CD14-positive monocyte (primary cell): ENCODE measurements at places on chromosomes 5 and 9. TPM values are rescaled to one million over a fixed set of nuclear protein-coding genes. Genes with fewer than 3 reads are reported as not detected.

DNA sequence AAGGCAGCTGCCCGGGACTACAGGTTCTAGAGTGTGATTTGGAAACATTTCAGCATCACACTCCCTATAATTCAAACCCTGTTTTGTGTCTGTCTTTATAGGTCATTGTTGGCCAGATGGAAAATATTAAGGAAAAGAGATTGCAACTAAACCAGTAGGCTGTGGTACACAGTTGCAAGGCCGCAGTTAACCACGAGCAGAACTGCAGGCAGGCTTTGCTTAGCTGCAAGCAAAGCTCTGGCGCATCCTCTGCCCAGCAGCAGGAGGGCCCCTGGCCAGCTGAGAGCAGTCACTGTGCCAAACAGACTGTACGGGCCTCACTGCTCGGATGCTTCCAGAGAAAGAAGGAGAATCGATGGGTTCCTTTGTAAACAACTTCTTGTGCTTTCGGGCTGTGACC, 204.5 kb downstream of the DENND1A start:
- no peak for DNase-seq
- peaks cover 42% of the 10 kb centered on the region for H3K36me3 ChIP-seq
- no peak overlapping the region for H3K27ac ChIP-seq
- no peaks in the 10 kb centered on the region for H3K27me3 ChIP-seq

DNA sequence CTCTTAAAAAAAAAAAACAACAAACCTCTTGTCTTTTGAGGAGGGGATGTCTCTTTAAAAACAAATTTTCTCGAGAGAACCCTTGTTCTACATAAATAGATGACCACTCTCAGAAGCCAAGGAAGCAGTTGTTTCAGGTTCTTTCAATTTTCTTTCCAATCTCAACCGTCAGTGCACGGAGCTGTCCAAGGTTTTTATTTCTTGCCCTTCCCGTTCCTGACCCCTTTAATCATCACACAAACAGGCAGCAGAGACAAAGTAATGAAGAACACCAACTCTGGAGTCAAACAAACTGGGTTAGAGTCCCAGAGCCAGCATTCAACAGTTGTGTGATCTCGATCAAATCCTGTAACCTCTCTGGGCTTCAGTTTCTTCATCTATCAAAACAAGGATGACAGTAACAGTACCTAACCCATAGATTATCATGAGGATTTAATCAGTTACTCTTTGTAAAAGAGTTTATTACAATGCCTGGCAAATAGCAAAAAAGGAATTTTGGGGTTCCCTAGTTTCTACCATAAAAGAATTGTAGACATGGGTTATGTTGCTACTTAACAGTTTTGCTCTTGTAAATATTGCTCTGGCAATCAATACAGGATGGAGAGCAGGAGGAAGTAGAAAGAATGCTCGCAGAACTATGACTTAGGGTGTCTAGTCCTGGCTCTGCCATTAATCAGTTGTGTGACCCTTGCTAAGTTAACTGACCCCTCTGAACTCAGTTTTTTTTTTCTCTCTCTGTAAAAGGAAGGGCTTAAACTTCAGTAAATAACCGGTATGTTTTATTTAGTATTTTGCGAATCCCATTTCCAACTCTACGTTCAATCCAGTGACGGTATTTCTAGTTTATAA, 1.0 kb upstream of the NIM1K start:
- no peaks in the 10 kb centered on the region for H3K36me3 ChIP-seq
- H3K27ac ChIP-seq: no peak overlapping the region
- no peak overlapping the region for H3K4me3 ChIP-seq
- no peak for DNase-seq
- H3K4me1 ChIP-seq: peaks cover 29% of the 10 kb centered on the region

DNA sequence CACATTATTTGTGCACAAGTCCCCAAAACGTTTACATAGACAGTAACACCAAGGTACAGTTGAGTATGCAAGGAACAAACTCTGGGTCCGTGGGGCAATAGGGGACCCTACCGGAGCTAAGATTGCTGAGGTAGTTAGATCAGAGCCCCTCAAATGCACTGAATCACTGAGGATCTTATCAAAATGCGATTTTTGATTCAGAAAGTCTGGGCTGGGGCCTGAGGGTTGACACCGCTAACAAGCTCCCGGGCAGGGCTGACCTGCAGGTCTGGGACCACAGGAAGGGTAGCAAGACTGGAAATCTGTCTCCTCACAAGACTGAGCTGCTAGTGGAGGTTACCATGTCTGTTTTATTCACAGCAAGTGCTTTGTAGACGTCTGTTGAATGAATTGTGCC, 1.8 kb upstream of the IL3 start:
- H3K27ac ChIP-seq: no peak overlapping the region
- no peaks in the 10 kb centered on the region for H3K4me1 ChIP-seq
- H3K36me3 ChIP-seq: no peaks in the 10 kb centered on the region
- no peaks in the 10 kb centered on the region for H3K27me3 ChIP-seq
- no peak for DNase-seq

- no peak overlapping the region for H3K4me3 ChIP-seq
- peaks cover 26% of the 10 kb centered on the region for H3K4me1 ChIP-seq
- no peaks in the 10 kb centered on the region for H3K27me3 ChIP-seq
Observed at GRCh38 chr9:110317911-110318310, 19.8 kb downstream of the TXNDC8 start.

GRCh38 chr9:92406477-92406876, 2.1 kb upstream of the OGN start:
- H3K27ac ChIP-seq: peak overlapping the region; percentile 64
- H3K36me3 ChIP-seq: no peaks in the 10 kb centered on the region
- H3K4me1 ChIP-seq: peaks cover 13% of the 10 kb centered on the region

DNA sequence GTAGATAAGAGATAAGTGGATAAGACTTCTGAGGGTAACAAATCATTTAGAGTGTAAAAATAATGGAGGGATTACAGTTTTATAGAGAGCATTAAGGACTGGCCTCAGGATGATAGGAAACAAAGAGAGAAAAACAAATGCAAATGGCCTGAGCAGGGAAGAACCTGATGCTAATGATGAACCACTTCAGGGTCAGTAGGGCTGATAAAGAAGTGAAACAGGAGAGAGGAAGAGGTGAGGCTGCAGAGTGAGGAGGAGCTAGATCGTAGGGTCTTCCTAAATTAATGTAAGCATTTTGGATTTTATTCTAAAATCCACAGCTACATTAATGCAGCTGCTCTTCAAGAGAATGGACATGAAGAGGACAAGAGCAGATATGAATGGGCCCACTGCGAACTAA, 698.0 kb upstream of the MEF2C start:
- no peaks in the 10 kb centered on the region for H3K27me3 ChIP-seq
- no peak overlapping the region for H3K4me3 ChIP-seq
- no peaks in the 10 kb centered on the region for H3K36me3 ChIP-seq
- DNase-seq: no peak
- H3K4me1 ChIP-seq: no peaks in the 10 kb centered on the region

Gene NR2F1
- polyA plus RNA-seq: not detected

Gene PPP3R2
- 0.11 TPM for polyA plus RNA-seq

Gene LHX6
- polyA plus RNA-seq: not detected in 2 replicates
